NCI-H2029 (cell line): ENCODE measurements at places on chromosomes 11 and 22.
A peak's percentile ranks its signal among the peaks of the same experiment; 100 is the strongest.

DNA sequence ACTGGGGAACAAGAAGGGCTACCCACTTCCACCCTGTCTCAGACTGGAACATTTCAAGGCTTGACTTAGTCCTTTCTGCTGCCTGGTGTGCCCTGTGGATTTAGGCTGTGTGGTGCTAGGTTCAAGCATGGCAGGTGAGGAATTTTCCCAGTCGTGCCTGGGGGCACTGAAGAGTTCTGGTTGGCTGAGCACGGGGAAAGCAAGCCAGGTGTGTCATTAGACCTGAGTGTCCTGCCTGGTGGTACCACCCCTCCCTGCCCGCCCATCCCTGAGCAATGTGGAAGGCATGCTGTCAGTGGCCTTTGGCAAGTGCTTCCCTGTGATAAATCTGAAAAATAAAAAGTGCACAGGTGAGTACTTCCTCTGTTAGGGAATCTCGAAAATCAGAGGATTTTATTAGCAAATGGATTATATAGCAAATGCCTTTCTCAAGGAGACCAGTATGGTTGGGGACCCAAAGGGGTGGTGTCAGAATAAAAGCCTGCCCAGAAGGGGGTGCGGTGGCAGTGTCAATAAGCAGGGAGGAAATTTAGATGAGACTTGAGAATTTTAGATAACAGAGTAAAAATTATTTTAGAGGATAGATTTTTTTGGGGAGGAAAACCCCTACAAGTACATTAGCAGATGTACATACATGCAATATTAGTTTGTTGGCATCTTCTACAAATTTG is 22.8 kb downstream of the TEAD1 start:
- peak; percentile 66 for DNase-seq

GRCh38 chr11:105468154-105468553 is 141.7 kb upstream of the GRIA4 start:
- DNase-seq, result no peak

GRCh38 chr11:80650966-80651365 is 1210.1 kb upstream of the TENM4 start:
- no peak for DNase-seq

GRCh38 chr11:502288-503178 is 4.5 kb downstream of the RNH1 start:
- DNase-seq, result no peak

GRCh38 chr11:102155676-102156075 is 45.4 kb downstream of the YAP1 start:
- DNase-seq, result no peak

DNA sequence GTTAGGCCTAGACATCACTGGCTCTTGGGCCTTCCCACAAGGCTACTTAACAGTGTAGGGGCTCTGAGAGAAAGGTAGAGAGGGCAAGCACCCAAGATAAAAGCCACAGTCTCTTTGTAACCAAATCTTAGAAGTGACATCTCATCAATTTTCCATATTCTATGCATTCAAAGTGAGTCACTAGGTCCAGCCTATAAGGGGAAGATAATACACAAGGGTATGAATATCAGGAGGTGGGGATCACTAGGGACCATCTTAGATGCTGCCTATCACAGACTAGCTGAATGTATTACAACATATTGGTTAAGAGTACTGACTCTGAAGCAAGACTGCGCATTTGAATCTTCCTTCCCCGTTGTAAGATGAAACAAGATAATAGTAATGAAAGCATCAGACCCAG is 144.1 kb downstream of the RBFOX2 start:
- DNase-seq, result no peak

DNA sequence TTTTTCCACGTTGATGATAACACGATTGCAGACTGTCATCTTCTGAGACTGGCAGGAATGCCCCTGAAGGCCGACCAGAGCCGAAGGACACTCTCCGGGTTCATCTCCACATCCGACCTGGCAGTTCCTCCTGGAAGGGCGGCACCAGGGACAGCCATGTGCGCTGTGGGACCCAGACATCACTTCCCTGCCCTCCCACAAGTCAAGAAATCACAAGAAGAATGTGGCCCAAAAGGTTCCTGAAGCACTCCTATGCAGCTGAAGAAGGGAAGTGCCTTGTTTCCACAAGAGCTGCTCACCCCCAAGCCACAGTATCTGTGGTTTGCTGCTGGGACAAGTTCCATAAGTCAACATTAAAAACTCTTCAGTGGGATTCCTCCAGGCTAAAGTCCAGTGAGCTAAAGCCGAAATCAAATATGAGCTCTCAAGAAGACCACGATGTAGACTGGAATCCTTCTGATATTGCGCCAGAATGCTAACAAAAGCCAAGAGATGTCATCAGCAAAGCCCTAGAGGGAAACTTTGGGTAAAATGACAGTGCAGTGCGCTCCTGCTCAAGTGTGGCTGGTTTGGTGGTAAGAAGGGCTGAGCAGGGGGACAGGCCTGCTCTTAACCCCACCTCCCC is 21.2 kb downstream of the PACSIN2 start:
- DNase-seq, result no peak

- no peak for DNase-seq
Measured at GRCh38 chr11:6943131-6943530, 16.9 kb downstream of the ZNF215 start.

DNA sequence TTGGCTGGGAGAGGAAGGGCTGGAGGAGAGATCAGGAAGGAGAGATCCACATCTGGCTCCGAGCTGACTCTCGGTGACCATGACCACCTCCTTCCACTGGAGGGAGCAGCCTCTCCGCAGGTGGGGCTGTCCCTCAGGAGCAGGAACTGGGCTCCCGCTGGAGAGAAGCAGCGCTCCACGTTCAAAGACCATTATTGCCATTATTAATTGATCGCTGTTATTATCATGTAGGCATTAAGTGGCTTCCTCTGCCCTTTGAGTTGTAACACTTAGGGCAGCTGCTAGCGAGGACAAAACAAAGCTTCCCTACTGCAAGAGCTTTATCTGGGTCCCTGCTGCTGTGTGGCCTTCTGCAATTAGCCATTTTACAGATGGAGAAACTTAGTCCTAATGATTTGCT is 251.9 kb downstream of the ST3GAL4 start:
- peak; percentile 40 for DNase-seq

- no peak for DNase-seq
Measured at GRCh38 chr22:49449811-49450446, 377.7 kb downstream of the BRD1 start.

GRCh38 chr11:65442842-65443331 is 20.3 kb downstream of the NEAT1 start:
- DNase-seq, result no peak

DNA sequence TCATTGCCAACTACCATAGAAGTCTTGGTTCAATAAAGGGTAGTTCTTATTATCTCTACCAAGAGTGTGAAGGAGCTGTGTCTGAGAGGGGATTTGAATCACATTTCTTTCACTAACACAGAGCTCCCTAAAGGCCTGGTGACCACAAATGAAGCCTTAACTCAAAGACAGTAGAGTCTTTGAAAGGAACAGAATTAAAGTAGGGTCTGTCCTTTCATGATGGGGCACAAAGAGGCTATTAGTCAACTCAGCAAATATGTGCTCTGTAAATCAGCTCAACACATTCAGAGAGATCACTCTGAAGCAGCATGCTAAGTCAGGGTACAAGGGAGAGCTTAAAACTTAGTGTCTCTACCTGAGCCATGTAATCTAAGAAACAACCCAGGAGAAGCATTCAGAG is 212.4 kb upstream of the SYN3 start:
- DNase-seq, result no peak

- no peak for DNase-seq
Measured at GRCh38 chr11:43832536-43832935, 48.1 kb upstream of the ALKBH3 start.

DNA sequence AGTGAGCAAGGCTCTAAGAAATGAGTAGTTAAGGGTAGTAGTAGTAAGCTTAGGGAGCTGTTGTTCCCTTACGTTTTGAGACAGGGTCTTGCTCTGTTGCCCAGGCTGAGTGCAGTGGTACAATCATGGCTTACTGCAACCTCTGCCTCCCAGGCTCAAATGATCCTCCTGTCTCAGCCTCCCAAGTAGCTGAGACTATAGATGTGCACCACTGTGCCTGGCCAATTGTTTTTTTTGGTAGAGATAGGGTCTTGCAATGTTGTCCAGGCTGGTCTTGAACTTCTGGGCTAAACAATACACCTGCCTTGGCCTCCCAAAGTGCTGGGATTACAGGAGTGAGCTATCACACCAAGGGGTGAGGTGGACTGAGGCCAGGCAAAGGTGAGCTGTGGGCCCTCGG is 10.0 kb downstream of the SMIM38 start:
- no peak for DNase-seq

DNA sequence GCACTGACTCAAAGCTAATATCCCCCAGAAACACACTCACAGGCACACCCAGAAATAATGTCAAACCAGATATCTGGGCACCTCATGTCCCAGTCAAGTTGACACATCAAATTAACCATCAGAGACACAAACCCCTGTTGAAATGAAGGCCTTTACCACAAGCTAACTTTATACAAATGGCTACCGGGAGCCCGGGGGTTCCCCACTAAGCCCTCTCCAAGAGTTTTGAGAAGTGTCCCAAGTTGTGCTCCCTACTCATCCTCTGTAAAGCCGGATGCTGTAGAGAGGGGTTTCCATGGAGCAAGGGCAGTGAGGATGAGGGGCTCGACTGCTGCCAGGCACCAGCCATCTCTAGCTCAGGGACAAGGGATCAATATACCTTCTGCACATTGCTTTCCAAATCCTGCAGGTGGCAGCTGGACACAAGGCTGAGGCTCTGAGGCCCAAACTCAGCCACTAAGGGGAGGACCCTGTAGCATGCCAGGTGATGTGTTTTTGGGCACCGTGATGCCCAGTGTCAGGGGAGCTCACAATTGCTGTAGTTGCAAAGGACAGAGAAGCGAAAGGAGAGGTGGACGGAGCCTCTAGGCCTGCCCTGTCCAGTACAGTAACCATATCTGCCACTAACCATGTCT is 145.7 kb downstream of the TTC17 start:
- DNase-seq, result no peak

- no peak for DNase-seq
Measured at GRCh38 chr11:106306942-106307341, 229.5 kb downstream of the AASDHPPT start.

- DNase-seq, result no peak
Measured at GRCh38 chr11:19976281-19976941, 183.9 kb downstream of the DBX1 start.

DNA sequence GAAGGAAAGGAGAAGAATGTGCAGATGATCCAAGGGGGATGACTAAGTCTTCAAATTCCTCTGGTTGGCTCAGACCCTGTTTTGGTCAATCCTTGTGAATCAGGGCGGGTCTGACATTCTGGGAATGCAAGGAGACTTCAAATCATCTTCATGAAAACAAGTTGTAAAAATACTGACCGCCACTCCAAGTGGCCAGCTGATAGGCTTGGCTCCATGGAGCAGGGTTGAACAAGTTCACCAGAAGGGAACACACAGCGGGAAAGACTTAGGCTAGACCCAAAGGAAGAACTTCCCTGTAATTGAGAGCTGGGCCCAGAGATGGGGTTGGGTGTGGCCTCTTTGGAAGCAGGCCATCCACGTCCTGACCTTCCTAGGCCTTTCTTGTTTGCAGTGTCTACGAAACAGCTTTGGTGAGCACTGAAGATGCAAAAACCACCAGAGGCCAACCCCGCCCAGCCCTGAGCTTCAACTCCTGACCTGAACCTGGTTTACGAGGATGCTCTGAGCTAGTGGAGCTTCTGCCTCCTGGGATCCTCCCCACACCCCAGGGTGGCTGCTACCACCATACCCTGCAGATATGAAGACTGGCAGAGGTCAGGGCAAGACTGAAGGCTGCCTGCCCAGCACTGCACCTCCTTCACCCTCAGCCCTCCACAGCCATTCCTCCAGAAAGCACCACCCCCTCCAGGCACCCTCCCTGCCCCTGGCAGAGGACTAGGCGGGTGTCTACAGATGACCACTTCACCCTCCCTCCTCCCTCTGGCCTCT is 26.1 kb downstream of the GDPD5 start:
- no peak for DNase-seq

DNA sequence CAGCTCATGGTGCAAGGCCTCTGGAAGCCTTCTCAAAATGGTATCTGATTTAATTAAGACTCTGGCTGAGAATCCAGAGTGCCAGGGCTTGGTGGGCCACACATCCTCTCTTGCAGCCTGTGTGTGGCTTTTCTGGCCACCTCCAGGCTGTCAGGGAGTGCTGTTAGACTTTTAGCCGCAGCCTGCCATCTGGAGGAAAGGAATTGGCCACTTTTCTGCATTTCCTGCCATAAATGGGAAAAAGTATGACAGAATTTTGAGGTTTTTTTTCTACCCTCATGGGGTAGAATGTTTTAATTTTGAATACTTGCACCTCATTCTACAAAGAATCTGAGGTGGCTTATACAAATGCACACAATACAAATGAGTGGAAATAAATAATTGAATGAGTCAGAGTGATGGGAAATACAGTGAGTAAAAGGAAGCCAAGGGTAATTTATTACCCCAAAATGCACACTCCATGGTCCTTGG is 218.4 kb downstream of the ADAMTS15 start:
- no peak for DNase-seq

DNA sequence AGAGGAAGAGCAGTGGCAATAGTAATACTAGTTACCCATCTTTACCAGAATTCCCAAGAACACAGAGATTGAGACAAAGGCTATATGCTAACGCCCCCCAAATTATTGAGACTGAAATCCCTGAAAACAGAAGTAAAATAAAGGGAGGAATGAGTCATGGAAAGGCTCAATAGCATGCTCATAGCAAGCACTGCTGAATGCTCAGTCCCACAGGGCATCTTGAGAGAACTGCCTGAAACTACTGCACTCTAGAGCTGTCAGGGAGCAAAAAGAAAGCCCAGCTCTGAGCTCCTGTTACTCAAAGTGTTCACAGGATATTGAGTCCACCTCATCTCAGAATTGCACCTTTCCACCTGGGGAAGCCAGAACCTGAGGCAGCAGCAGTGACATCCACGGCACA is 44.1 kb upstream of the FIBIN start:
- DNase-seq, result no peak

DNA sequence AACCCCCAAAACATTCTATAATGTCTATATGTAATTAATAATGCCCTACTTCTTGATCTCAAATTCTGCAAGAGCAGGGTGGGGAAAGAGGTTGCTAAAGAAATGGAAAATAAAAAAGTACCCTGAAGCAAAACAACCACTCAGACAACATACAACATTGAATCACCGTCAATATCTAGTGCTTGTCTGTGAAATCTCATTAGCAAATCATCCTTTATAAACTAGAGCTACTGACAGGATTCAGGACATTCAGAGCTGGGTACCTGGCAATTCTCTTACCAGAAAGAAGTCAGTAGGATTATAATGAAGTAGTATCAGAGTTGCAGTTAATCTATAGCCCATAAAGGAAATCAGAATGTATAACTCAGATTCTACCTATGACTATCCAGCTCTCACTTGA is 143.2 kb downstream of the CADM1 start:
- DNase-seq, result no peak

- peak; percentile 84 for DNase-seq
Measured at GRCh38 chr11:115503083-115503885, 931 bp downstream of the CADM1 start.
